ENCODE measurements at places on chromosomes 16 and 17. TPM values are rescaled to one million over a fixed set of nuclear protein-coding genes. Genes with fewer than 3 reads are reported as not detected.
A peak's percentile ranks its signal among the peaks of the same experiment; 100 is the strongest.

The KIF2B gene
- not detected for total RNA-seq

The SLFN12 gene
- total RNA-seq = not detected

The TMEM219 gene
- total RNA-seq = 54.5 TPM

The CTU2 gene
- 44.3 TPM for total RNA-seq

The APOBR gene
- 0.61 TPM for total RNA-seq

The C16orf96 gene
- 0.19 TPM for total RNA-seq

The RUNDC3A gene
- 0.34 TPM for total RNA-seq

The LITAFD gene
- total RNA-seq = not detected

GRCh38 chr16:87323727-87324410, 6.7 kb upstream of the C16orf95 start:
- H3K36me3 ChIP-seq = peaks cover 3% of the 10 kb centered on the region
- no peaks in the 10 kb centered on the region for H3K4me1 ChIP-seq
- no peak overlapping the region for H3K4me3 ChIP-seq
- DNase-seq = no peak
- H3K27ac ChIP-seq = no peak overlapping the region

- H3K36me3 ChIP-seq = no peaks in the 10 kb centered on the region
- no peaks in the 10 kb centered on the region for H3K4me1 ChIP-seq
- no peak overlapping the region for H3K27ac ChIP-seq
- no peaks in the 10 kb centered on the region for H3K27me3 ChIP-seq
- DNase-seq = no peak
- no peak overlapping the region for H3K4me3 ChIP-seq
These were observed 132.2 kb upstream of the MPHOSPH6 start for GRCh38 chr16:82302042-82302727.

DNA sequence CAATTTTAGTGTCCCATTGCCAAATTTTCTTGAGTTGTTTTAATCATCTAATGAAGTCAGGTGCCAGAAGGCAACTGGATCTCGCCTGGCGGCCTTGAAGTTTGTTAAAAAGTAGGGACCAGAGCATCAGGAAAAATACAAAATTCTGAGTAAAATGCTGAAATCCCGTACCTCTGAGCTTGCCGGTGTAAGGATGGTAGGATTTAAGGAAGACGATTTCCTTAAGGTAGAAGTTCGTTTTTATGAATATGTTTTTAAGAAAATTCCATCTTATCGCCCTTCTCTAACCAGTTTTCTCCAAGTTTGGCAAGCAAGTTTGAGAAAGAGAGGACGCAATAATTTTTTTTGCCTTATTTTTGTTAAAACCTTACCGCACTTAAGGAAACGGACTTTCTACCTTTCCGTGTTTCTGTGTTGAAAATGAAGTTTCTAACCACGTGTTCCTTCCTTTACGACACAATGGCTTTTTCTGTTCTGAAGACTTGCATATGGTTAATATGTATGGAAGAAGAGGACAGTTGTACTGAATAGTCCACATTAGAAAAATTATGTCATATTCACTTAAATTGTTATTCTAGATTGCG, 748 bp downstream of the ATF7IP2 start:
- no peaks in the 10 kb centered on the region for H3K27me3 ChIP-seq
- no peak for DNase-seq
- H3K4me3 ChIP-seq = peak overlapping the region; percentile 60
- H3K36me3 ChIP-seq = no peaks in the 10 kb centered on the region
- H3K27ac ChIP-seq = peak overlapping the region; percentile 87
- H3K4me1 ChIP-seq = peaks cover 11% of the 10 kb centered on the region

GRCh38 chr17:57085448-57086068, 512 bp downstream of the AKAP1 start:
- peaks cover 2% of the 10 kb centered on the region for H3K36me3 ChIP-seq
- H3K27ac ChIP-seq = peak overlapping the region; percentile 85
- H3K4me1 ChIP-seq = peaks cover 21% of the 10 kb centered on the region

- no peaks in the 10 kb centered on the region for H3K4me1 ChIP-seq
- DNase-seq = no peak
- H3K27me3 ChIP-seq = no peaks in the 10 kb centered on the region
- no peak overlapping the region for H3K27ac ChIP-seq
These were observed 116.9 kb upstream of the CLEC3A start for GRCh38 chr16:77905374-77905920.

- no peak overlapping the region for H3K4me3 ChIP-seq
- peaks cover 19% of the 10 kb centered on the region for H3K4me1 ChIP-seq
- H3K27me3 ChIP-seq = no peaks in the 10 kb centered on the region
- no peak for DNase-seq
- H3K27ac ChIP-seq = no peak overlapping the region
These were observed 29.3 kb downstream of the TK2 start for GRCh38 chr16:66520406-66521170.

DNA sequence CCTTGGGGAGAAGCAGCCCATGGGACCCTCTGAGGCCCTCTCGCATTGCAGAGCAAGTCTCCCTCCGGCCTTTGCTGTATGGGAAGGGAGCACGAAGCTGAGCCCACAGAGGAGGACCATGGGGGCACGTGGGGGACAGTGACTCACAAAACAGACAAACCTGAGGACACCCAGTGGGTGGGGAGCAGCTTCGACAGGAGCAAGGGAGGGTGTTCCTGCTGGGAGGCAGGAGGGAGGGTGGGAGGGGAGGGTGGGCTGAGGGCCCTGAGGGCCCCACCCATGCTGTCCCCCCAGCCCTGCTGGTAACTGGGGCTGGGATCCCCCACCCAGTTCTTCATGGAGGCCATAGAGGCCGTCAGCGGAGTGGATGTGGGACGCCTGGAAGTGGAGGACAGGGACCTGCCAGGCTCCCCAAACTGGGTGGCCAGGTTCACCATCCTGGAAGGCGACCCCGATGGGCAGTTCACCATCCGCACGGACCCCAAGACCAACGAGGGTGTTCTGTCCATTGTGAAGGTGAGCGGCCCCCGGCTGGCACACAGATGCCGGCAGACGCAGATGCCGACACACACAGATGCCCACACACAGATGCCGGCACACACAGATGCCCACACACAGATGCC, 12.5 kb downstream of the SLC22A31 start:
- H3K36me3 ChIP-seq = no peaks in the 10 kb centered on the region
- peak overlapping the region; percentile 13 for H3K27ac ChIP-seq
- DNase-seq = no peak
- H3K4me1 ChIP-seq = peaks cover 4% of the 10 kb centered on the region

DNA sequence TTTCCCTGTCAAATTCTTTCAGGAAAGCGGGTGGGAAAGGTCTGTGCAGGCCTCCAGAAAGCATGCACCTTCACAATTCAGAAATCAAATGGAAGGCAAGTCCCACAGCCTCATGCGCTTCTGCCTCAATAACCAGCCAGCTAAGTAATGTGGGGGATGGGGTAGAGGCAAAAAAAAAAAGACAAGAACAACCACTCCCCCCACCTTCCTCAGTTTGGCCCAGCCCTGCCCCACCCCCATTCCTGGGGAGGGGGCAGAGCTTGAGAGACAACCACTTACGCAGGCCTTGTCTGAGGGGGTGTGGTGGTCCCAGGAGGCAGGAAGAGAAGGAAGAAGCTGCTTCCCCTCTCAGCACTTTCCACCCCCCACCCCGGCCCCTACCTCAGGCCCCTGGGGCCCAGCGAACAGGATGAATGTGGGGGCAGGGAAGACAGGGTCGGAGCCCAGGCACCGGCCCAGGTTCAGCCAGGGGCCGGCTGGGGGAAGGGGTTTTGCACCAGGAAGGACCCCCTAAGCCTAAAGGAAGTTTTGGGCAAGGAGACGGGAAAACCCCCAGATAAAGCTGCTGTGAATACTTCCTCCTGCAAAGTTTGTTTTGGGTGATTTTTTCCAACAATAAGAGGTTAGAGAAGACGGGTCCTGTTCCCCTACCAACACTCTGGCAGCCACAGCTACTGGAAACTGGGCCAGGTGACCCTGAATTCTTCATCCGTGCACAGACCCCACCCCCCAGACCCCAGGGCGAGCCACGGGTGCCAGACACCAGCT, 1.2 kb downstream of the JUP start:
- H3K4me3 ChIP-seq = peak overlapping the region; percentile 82
- H3K27ac ChIP-seq = peak overlapping the region; percentile 93
- H3K27me3 ChIP-seq = no peaks in the 10 kb centered on the region
- peaks cover 24% of the 10 kb centered on the region for H3K4me1 ChIP-seq
- peak; percentile 86 for DNase-seq

GRCh38 chr16:78609402-78610274, 510.2 kb downstream of the WWOX start:
- H3K4me3 ChIP-seq = no peak overlapping the region
- peaks cover 3% of the 10 kb centered on the region for H3K4me1 ChIP-seq
- H3K27ac ChIP-seq = peak overlapping the region; percentile 66
- DNase-seq = no peak
- no peaks in the 10 kb centered on the region for H3K27me3 ChIP-seq

GRCh38 chr16:83835586-83836566, 28.1 kb downstream of the HSBP1 start:
- H3K27ac ChIP-seq = no peak overlapping the region
- no peaks in the 10 kb centered on the region for H3K36me3 ChIP-seq

- peaks cover 41% of the 10 kb centered on the region for H3K4me1 ChIP-seq
- no peak for DNase-seq
- H3K27ac ChIP-seq = peak overlapping the region; percentile 62
- no peak overlapping the region for H3K4me3 ChIP-seq
These were observed 25.1 kb downstream of the RAI1 start for GRCh38 chr17:17706140-17707060.

- H3K36me3 ChIP-seq = no peaks in the 10 kb centered on the region
- H3K27ac ChIP-seq = no peak overlapping the region
- DNase-seq = no peak
These were observed 19.0 kb downstream of the LMF1 start for GRCh38 chr16:951660-952301.

GRCh38 chr16:2715519-2715918, 4.5 kb downstream of the PRSS27 start:
- peaks cover 20% of the 10 kb centered on the region for H3K4me1 ChIP-seq
- no peak overlapping the region for H3K27ac ChIP-seq
- H3K36me3 ChIP-seq = no peaks in the 10 kb centered on the region

GRCh38 chr17:64442541-64442971, 6.4 kb upstream of the MILR1 start:
- H3K4me3 ChIP-seq = no peak overlapping the region
- H3K4me1 ChIP-seq = no peaks in the 10 kb centered on the region
- H3K36me3 ChIP-seq = no peaks in the 10 kb centered on the region

DNA sequence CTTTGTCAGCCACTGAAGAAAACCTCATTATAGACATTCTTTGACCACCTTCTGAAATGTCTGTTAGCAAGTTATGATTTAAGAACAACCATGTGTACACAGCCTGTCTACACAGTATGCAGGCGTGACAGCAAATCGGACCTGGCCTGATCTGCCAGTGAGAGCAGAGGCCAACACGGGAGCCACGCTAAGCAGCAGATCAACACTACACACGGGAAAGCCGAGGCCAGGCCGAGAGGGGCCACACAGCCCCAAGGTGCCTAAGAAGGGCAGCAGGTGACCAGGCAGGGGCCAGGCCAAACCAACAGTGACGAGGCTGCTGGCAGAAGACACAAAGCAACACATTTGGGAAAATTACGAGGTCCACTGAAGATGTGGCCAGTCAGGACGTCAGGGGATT, 16.3 kb upstream of the FAAP100 start:
- H3K4me1 ChIP-seq = no peaks in the 10 kb centered on the region
- peak overlapping the region; percentile 61 for H3K27ac ChIP-seq
- no peak overlapping the region for H3K4me3 ChIP-seq
- DNase-seq = no peak

DNA sequence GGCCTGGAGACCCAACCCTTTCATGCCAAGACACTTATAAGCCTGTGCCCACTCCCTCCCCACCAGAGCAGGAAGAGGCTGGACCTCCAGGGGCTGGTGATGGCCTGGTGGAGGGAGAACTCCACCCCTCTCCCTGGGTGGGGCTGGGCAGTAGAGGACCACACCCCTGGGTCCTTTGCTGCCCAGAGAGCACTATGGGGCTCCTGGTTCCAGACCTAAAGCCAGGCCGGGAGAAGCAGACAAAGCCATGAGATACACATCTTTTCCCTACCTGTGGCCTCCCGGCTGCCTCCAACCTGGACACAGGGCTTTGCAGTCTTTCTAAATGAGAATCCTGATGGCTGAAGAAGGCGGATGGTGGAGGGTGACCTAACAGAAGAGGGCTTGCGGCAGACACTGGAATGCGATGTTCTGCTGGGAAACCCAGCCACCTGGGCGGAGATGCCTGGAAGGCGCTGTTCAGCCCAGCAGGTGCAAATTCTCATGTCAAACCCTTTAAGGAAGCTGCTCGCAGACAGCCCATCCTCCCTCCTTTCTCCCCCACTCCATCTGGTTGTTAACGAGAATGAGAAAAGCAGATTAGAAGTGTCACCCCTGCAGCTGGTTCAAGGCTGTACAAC, 43.9 kb upstream of the KIFC3 start:
- no peaks in the 10 kb centered on the region for H3K36me3 ChIP-seq
- peak overlapping the region; percentile 0 for H3K27ac ChIP-seq
- DNase-seq = peak; percentile 71
- peaks cover 19% of the 10 kb centered on the region for H3K4me1 ChIP-seq
- H3K27me3 ChIP-seq = no peaks in the 10 kb centered on the region

- H3K27me3 ChIP-seq = no peaks in the 10 kb centered on the region
- H3K4me1 ChIP-seq = peaks cover 2% of the 10 kb centered on the region
- DNase-seq = no peak
These were observed 100.0 kb upstream of the ZFHX3 start for GRCh38 chr16:73147958-73148357.

- no peak overlapping the region for H3K27ac ChIP-seq
- no peaks in the 10 kb centered on the region for H3K27me3 ChIP-seq
- no peaks in the 10 kb centered on the region for H3K4me1 ChIP-seq
- no peak for DNase-seq
- no peak overlapping the region for H3K4me3 ChIP-seq
These were observed 17.8 kb downstream of the RAP1GAP2 start for GRCh38 chr17:2814049-2814448.

DNA sequence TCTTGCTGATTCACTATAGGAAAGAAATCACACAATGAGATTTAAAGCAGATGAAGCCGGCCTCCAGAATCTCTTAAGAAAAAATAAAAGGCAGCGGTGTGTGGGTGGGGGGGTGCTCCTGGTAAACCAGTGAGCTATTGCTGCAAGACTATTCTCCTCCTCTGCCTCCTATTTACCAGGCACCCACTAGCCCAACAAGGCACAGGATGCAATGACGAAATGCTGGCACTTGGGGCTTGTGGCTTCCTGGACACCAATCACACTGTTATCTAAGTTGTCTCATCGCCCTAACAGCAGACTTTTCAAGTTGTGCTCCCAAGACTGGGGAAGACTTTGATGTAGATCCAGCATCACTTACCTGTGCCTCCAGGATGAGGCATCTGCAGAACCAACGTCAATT, 50.2 kb upstream of the NDRG4 start:
- H3K27ac ChIP-seq = no peak overlapping the region
- no peaks in the 10 kb centered on the region for H3K36me3 ChIP-seq
- no peak for DNase-seq
- H3K4me3 ChIP-seq = no peak overlapping the region
- H3K4me1 ChIP-seq = peaks cover 18% of the 10 kb centered on the region
